Stimulated activated CD8-positive, alpha-beta memory T cell treated with anti-CD3 and anti-CD28 coated beads, Interleukin-7, amount 100 ng/mL, for 1 hour (primary cell): ENCODE measurements at places on chromosomes 12 and 14.

- DNase-seq = no peak
Observed at GRCh38 chr12:76927170-76927784, 48.5 kb upstream of the CSRP2 start.

DNA sequence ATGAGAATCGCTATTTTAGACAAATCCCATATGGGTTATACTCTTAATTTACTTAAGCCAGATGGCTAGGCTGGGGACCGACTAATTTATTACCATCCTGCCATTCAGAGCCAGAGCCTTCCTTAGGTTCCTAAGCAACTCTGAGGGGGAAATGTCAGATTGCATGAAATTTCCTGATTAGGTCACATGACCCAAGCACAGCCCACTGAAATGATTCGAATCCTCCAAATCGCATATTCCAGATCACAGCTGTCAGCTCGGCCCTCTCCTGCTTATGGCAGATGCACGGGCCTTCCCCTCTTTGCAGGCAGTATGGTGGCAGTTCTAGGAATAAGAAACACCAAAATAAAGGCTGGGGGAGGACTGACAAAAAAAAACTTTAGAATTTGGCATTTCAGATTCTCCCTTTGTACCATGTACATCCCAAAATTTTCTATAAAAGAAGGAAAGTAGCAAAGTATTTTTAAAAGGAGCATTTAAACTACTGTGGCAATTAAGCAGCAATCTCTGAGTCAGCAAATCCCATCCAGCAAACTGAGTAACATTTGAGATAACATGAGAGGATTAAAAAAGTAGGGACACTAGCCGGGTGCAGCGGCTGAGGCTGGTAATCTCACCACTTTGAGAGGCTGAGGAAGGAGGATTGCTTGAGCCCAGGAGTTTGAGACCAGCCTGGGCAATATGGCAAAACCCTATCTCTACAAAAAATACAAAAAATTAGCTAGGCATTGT is 30.5 kb upstream of the NUDT4 start:
- DNase-seq = no peak

- DNase-seq = no peak
Observed at GRCh38 chr12:15435597-15435996, 113.3 kb downstream of the PTPRO start.

DNA sequence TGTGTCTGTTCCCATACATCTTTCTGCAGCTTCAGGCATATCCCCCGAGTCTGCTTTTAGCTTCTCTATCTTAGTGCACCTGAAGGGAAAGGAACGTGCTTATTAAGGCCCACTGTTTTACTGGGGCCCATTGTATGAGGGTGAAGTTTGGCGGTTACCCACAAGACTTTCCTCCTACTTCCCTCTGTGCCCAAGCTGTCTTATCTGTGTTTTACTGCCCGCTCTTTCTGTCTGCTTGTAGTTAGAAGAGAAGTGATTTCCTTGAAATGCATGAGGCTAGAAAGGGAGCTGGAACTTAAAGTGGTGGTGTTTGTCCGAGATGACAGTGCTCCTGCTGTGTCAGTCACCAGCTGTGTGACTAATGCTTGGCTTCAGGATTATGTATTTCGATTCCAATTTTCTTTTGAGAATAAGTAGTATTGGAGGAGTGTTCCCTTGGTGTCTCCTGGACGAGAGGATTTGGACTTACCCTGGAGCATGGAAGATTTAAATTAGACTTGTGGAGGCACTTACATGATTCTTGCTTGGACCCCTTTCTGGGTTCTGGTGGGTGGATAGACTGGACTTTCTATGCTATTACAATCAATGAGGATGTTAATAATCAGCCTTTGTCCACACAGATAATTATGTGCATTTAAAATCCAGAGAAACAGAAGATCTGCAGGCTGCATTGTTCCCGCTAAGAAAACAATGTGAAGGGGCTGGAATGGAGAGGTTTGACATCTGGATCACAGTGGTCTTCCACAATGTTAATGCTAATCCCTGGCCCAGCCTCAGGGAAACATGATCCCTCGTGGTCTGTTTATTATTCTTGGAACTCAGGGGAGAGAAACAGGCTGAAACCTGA is 13.9 kb upstream of the KRT86 start:
- no peak for DNase-seq

GRCh38 chr12:56884421-56884820 is 49.8 kb downstream of the SDR9C7 start:
- no peak for DNase-seq

DNA sequence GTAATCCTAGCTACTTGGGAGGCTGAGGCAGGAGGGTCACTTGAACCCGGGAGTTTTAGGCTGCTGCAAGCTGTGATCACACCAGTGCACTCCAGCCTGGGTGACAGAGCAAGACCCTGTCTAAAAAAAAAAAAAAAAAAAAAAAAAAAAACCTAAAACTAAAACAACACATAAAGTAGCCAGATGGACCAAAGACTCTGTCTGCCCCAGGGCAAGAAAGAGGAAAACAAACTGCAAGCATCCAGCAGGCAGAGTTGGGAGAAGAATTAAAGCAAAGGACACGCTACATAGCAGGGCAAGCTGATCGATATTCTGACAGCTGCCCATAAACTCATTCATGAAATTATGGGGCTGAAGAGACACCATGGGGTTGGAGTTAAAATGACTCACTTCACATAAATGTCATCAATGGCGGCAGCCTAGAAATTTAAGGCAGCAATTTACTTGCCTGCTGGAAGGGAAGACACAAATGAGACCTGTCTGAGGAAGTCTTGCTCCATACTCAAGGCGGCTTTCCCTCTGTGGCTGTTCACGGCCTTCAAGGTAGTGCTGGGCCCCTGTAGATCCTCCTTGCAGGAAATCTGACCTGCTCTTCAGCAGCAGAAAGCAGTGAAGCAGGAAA is 259.1 kb upstream of the FKBP4 start:
- DNase-seq = no peak

DNA sequence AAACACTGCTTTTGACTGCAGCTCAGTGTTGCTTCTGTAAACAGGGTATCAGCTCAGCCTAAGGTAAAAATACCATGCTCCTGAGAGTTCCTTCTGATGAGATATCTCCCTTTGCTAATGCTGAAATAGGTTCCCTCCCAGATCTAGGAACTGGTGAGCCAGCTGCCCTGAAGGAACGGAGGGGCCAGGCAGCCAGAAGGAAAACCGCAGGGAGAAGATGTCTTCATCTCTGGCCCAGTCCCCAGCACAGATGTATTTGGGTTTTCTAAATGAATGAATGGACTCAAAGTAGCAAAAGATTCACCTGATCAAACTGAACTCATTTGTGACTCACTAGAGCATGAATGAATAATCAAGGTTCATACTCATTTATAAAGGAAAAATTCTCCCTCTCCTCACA is 247.8 kb downstream of the MSRB3 start:
- no peak for DNase-seq

DNA sequence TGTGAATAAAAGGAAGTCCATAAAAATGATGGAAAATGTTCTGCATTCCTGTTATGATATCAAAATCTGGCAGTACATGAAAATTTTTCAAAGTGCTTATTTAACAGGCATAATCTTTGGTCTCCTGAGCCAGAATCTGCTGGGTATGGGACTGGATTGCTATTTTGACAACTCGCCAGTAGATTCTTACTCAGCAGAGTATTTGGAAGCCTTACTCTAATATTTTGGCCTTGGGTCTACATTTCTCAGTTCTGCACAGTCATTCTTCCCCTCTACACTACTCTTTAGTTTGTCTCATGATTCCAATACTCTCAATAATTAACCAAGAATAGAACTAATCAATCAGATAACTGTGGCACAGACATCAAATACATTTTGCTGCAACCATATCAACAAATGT is 1.1 kb upstream of the SLCO1B1 start:
- DNase-seq = no peak

DNA sequence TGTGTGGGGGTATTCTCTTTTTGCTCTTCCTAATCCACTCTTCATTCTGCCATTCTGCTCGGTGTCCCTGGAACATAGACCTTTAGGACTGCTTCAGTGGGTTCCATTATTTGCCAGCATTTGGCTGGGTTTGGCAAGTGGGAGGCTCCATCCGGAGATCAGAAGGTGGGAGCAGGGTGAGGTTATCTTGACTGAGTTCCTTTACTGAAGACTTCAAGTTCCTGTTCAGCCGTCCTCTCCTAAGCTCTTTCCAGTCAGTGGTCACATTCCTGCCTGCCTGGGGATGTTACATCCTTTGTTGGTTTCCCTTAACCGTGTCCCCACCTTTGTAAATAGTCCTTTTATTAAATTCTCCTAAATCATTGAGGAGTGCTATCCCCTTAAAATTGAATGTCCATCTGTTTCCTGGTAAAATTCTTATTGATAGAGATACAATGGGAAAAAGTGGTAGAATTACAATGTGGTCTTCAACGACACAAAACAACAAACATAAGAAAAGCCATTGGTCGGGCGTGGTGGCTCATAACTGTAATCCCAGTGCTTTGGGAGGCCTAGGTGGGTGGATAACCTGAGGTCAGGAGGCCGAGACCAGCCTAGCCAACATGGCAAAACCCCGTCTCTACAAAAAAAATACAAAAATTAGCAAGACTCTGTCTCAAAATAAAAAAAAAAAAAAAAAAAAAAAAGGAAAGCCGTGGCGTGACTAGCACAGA is 5.0 kb upstream of the MIA2 start:
- no peak for DNase-seq

DNA sequence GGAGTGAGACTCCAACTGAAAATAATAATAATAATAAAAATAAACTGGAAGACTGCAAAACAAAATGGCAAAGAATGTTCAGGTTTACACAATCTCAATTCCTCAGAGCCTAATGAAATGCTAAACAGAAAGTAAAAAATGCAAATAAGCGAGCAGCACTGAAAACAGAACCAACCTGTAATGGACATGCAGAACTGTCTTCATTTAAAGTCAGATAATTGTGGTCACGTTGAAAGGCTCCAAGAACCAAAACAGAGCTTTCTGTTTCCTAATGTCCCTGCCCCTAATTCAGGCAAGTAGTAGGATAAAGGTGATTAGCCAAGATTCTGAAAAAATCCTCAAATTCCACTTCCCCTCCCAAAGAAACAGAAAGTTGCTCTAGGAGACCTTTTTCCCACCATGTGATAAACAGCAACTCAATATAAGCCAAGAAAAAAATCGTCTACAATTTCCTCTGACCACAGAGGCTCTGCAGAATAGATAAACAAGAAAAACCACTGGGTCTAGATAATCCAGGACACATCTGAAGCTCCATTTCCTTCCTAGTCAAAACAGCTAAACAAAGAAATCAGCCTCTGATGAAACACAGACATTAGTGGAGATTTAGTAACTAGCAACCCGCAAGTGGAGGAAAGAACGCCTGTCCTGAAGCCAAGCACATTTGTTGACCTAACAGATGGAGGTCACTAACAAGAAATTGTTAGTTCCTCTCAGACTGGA is 3.0 kb downstream of the MIS18BP1 start:
- DNase-seq = no peak

- no peak for DNase-seq
Observed at GRCh38 chr14:91405724-91406435, 11.7 kb downstream of the CCDC88C start.

DNA sequence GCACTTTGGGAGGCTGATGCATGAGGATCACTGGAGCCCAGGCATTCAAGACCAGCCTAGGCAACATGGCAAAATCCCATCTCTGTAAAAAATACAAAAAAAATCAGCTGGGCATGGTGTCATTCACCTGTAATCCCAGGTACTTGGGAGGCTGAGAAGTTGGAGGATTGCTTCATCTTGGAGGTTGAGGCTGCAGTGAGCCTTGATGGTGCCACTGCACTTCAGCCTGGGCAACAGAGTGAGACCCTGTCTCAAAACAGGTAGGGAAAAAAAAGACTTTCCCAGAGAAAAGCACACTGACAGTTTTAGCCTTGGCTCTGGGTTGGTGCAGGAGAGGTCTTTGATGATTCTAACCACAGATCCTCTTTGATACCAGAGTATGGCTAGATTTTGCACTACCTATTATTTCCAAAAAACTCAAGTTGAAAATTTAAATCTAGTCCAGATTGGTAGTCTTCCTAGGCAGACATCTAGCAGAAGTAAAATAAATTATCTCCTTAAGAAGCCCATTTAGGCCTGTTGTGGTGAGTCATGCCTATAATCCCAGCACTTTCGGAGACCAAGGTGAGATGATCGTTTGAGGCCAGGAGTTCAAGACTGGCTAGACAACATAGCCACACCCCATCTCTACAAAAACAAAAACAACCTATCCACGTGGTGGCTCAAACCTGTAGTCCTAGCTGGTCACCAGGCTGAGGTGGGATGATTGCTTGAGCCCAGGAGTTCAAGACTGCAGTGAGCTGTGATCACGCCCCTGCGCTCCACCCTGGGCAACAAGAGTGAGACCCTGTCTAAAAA is 18.6 kb downstream of the LARP4 start:
- DNase-seq = no peak

- DNase-seq = no peak
Observed at GRCh38 chr12:56877195-56878009, 56.8 kb downstream of the SDR9C7 start.

DNA sequence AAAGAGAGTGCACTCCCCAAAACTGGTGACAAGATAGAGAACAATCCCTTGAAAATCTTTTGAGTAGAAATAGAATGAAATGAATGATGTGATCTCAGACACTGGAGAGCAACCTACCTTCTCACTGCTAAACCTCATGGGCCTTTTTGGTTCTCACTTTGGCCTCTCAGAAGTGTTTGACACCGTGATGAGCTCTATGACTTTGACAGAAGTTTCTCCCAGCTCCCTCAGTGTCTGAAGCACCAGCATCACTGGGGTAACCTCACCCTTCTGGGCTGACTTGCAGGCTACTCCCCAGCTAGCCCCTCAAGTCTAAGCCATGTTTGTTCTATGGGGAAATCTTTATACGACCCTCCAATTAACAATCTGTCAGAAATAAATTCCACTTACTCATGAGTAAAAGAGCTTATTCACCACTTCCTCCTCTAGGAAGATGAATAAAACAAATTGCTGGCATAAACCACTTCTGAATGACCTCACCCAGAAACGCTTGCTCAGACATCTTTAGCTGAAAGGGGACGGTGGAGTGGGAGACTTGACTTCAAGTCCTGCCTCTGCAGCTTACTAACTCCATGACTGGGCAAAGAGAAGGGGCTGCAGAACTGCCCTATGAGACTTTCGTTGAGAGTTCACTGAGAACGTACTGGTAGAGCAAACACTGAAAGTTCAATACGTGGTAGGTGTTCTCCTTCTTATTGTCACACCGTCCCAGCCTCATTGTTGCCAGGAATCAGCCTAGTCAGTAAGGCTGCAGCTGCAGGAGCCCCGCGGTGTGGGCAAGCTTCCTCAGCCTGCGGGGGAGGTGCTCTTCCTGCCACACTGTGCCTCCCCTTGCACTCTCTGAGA is 46.5 kb downstream of the ST8SIA1 start:
- DNase-seq = no peak

- no peak for DNase-seq
Observed at GRCh38 chr12:131984334-131984733, 34.6 kb downstream of the EP400 start.

- no peak for DNase-seq
Observed at GRCh38 chr14:89724628-89724960, 229.9 kb downstream of the EFCAB11 start.
